ENCODE measurements at places on chromosomes 3 and 15.

GRCh38 chr3:17639765-17640164 lies 102.7 kb downstream of the TBC1D5 start:
- no peak for DNase-seq

GRCh38 chr3:5195605-5196004 lies 8.1 kb downstream of the EDEM1 start:
- DNase-seq = peak; percentile 30

DNA sequence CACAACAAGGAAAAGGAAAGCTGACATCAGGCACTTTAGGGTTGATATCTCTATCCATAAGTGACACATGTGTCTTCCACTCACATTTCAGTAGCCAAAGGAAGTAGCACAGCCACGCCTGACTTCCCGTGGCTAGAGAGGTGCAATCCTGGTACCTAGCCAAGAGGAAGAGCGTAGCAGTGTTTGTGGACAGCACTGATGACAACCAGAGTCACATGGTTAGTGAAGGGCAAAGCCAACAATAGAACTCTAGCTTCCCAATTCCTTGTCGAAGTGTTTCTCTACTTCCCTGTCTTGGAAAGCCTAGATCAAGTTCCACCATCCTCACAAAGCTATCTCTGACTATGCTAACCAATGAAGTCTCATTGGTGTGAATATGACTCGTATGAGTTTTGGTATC lies 189.2 kb downstream of the RSL24D1 start:
- no peak for DNase-seq

DNA sequence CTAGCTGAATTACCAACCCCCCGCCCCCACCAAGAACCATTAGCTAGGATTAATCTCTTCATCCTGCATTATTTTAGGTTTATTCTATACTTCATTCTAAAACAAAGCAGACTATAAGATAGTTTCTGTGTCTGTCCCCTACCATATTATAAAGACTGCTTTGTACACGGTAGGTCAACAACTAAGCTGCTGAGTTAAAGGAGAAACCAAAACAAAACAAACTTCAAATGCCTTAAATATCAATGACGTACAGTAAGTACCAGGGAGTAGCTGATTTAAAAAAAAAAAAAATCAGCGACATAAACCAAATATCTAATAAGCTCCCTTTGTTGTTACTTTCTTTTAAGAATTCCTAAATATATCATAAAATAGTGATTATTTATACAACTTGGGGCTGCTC lies 7.8 kb upstream of the VGLL4 start:
- no peak for DNase-seq

DNA sequence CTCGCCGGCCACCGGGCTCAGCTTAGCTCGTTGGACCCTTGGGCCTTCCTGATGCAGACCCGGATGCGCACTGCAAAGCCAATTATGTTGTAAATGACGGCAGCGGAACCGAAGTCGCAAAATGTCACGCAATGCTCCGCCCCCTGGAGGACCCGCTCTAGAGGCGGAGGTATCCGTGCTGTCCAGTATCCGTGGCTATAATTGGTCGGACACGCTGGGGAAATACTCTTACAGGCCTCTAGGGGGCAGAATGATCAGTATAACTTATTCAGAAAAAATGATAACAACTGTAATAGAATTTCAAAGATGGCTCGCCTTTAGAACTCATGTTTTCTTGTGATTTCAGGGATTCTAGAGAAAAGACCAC lies at the start of gene PRR23B:
PRR23B (minus strand) TSS at position 59 of the 367 bp plus-strand sequence. CDS start 265 bp downstream, outside the sequence.
- DNase-seq = no peak

- peak; percentile 38 for DNase-seq
Observed at GRCh38 chr15:76060118-76060989, 569 bp downstream of the TMEM266 start.

- DNase-seq = no peak
Observed at GRCh38 chr3:445960-446359, 249.4 kb downstream of the CHL1 start.

GRCh38 chr3:13460341-13460736 lies 19.8 kb upstream of the HDAC11 start:
- DNase-seq = no peak

DNA sequence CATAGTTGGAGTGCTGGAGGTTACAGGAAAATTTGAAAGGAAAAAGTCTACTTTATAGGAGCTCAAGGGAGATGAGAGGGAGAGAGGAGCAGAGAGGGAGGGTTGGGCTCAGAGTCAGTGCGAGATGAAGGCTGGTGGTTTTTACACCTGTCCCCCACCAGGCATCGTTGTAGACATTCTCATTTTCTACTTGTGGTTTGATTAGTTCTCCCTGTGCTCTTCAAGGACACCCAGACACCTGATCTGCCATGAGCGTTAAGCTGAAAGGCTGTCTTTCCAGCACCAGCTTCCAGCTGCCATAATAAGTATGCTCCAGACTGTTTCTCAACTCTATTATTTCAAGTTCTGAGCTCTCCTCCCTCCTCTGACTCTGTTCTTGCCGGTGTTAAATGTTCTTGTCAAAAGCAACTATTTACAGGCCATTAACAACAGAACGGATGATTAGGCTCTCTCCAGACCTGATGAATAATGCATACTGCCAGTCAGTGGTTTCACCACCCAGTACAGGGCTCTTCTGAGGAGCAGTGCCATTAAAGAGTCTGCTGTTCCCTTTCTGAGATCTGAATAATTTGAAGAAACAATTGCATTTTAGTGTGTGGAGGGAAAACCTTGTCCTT lies 514.6 kb upstream of the MCTP2 start:
- DNase-seq = no peak

- no peak for DNase-seq
Observed at GRCh38 chr3:187267306-187267705, 24.2 kb downstream of the MASP1 start.

GRCh38 chr3:171822431-171823106 lies 12.3 kb upstream of the PLD1 start:
- no peak for DNase-seq

DNA sequence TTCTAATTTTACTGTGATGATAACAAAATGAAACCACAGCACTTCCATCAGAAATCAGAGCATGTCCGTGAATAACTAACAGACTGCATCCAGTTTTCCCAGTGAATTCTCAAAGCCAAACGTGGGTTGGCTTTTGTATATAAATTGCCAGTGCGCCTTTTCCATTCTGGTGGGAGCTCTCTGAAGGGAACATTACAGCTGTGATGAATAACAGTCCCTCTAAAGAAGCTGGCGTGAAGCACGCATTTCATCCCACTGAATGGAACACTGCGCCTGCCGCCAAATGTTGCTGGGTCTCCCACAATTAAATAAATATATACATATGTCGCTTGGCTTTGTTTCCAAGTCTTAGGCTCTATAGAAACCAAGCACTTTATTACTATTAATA lies 113.0 kb upstream of the PFN2 start:
- DNase-seq = no peak

DNA sequence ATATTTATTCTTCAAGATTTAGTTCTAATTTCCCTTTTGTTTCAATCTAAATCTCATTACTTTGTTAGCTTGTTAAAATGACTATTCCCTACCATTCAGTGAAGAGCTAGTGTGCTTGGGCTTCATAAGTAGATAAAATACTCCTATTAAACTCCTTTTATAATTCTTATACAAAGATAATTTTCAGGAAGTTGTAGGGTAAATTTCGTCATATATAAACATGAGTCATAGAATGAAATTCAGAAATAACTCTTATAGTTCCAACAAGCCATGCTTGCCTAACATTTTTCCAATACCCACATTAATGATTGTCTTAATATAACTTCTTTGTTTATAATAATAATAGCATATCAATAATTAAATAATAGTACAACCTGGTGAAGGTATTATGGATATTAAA lies 407.3 kb downstream of the NAALADL2 start:
- no peak for DNase-seq

DNA sequence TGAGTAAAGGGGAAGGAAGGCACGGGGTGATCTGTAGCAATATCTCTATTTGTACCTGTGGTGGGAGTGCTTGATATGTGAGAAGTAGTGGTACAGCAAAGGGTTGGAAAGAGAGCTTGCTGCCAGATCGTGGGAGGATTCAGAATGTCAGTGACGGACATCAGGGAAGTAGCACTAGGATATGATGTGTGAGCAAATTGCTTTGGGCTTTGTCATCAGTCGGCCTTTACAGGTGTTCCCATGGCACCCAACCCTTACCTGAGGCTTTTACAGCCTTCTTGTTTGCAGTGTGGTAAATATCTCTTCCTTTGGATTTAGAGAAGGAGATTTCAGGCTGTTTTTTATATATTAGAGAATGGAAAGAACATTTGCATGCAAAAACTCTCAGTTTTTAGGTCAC lies 29.8 kb downstream of the IL1RAP start:
- DNase-seq = no peak

DNA sequence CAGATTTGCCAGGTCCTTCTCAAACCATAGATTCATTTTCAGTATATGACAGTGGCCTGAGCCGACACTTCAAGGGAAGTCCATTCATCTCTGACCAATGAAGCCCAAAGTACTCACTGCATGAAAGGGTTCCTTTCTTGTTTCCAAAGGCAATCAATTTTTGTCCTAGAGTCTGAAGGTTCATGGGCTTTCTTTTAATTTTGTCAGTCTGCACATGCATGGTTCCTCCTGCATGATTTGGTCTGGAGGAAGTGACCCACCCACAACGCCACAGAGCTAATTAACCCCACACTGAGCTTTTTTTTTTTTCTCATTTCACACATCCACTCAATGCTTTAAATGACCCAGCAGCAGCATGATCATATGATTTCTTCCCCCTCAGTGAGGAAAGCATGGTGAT lies 216.4 kb downstream of the TIGIT start:
- DNase-seq = no peak

DNA sequence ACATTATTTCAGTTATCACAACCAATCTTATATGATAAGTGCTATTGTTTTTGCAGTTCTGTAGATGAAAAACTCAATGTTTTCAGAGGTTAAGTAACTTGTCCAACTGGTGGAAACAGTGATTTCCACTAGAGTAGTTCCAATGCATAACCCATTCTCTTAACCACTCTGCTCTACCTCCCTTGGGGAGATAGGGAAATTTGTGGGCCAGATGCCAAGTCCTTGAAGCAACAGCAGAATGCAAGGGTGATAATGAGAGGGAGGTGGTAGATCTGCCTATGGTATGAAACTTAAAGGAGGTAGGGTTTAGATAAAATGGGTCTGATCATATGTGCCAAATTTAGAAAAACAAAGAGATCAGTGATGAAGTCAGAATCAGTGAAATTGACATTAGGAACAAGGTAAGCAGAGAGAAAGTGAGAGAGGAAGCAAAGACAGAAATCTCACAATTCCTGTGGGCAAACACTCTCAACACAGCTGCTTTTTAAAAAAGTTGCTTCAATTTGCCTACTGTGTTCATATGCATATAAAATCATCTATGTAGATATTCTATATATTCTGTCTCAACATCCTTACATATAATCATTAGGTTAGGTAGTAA lies 50.5 kb upstream of the UBP1 start:
- no peak for DNase-seq

DNA sequence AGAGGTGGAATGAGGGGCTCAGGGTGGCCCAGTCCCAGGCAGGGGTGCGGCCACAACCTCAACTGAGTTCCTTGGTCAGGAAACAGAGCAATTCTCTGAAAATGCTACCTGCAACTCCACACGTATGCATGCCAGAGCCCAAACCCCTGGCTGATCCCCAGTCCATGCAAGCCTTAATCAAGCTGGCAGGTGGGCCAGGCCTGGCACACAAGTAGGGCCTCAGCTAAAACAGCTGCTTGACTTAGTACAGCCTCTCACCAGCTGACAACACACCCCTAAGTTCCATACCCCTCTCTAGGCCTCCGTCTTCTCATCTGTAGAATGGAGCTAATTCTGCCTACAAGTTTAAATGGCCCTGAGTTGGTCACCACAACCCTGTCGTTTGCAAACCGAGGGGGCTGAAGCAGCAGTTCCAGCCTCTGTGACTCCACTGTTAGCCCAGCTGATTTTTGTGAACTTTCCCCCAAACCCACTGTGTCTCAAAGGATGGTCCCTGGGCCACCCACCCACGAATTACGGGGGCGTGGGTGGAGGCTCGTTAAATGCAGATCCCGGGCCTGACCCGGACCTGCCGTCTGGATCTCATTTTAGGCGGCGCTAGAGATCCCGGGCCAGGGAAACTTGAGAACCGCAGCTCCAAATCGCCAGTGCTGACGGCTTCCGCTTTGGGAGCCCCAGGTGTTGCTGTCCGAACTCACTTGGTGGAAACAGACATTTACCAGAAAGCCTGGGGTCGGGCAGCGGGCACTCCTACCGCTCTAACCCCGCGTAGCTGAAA lies 927 bp downstream of the CHDH start:
- no peak for DNase-seq

GRCh38 chr3:72210261-72210660 lies 425.3 kb upstream of the PROK2 start:
- no peak for DNase-seq

- no peak for DNase-seq
Observed at GRCh38 chr3:49034650-49035049, 5.5 kb upstream of the IMPDH2 start.

DNA sequence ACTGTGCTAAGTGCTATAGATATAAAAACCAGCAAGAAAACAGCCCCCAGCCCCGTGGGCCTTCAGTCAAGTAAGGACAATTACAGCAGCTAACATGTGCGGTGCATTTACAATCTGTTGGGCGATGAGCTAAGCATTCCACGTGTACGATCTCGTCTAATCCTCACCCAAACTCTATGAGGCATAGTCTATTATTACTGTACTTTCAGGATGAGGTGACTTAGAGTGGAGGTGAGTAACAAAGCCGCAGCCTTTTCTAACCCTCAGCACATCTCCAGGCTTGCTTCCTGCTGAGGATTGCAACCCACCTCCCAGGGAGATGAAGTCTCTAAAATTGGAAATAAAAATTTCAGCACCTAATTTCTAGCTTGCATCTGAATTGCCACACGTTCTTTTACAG lies 53.2 kb upstream of the MCF2L2 start:
- peak; percentile 5 for DNase-seq

GRCh38 chr3:143613226-143613625 lies 235.0 kb downstream of the SLC9A9 start:
- DNase-seq = no peak

Data from stimulated activated CD4-positive, alpha-beta T cell treated with anti-CD3 and anti-CD28 coated beads, Interleukin-4, amount 100 ng/mL, for 24 hours (primary cell).